Kidney (tissue), 22 donors: ENCODE measurements at places on chromosomes 4 and X. TPM values are rescaled to one million over a fixed set of nuclear protein-coding genes. Genes with fewer than 3 reads are reported as not detected.

CLIC2 gene
- 22.8 TPM for total RNA-seq

PNMA3 gene
- 1.7 TPM for total RNA-seq

DNA sequence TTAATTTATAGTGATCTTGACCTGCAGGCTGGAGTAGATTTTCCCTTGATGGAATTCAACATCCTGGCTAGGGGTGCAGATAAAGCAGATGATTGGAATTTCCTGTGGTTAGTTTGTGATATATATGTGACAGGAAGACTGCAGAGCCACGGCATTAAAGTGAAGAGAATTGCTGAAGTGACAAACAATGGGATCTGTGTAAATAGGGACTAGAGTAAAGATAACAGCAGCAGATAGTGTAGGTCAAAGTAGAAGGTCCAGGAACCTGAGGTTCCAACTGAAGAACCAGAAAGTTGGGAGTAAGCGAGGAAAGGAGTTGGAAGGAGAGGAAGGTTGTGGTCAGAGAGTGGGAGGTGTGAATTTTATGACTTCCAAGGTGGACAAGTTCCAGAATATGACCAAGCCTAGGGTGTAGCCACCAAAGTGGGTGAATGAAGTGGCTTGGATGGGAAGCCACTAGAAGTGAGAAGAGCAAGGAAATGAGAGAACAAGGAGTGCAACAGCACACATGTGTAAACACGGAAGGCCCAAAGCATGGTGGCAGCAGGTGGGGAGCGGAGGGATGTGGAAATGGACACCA, 325.0 kb downstream of the RAB28 start:
- DNase-seq, result no peak

AGA gene
- 23.0 TPM for total RNA-seq

MMRN1 gene
- 28.9 TPM for total RNA-seq

DNA sequence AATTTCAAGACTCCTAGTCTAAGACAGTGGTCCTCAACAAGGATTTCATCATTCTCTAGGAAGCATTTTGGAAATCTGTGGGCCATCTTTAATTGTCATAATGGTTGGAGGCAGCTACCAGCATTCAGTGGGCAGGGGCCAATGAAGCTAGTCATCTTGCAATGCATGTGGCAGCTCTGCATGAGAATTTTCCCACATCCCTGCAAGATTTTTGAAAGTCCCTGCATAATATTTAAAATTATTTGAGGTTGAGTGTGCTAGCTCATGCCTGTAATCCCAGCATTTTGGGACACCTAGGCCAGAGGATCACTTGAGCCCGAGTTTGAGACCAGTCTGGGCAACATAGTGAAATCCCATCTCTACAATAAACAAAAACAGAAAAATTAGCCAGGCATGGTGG, 44.0 kb downstream of the PCYT1B start:
- DNase-seq, result no peak

DNA sequence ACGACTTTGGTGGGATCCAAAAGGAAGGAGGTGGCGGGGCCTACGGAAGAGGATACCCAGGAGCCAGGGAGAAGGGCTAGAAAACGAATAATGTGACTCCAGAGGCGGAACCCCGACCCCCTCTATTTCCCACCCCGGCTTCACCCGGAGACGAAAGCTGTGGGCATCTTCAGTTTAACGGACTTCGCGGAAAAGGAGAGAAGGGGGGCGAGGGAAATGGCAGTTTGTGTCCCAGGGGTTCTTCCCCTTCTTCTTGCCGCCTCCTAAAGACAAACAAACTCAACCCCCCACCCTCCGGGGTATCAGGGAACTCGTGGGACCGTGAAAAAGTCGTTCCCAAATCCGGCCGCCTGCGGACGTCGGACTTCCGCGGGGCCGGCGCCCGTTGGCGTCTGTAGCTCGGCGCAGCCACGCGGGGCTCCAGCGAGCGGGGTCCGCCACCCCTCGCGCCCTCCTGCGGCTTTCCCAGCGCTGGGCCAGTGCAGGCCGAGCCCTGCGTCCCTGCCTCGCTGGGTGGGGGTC, 3.6 kb upstream of the LEF1 start:
- DNase-seq, result no peak

ARMCX6 gene
- 39.1 TPM for total RNA-seq

AKAP4 gene
- not detected for total RNA-seq

SERTM2 gene
- total RNA-seq, result 0.35 TPM

- DNase-seq, result no peak
Observed at GRCh38 chr4:20408611-20409010, 156.9 kb downstream of the SLIT2 start.

SORBS2 gene
- 127 TPM for total RNA-seq

DNA sequence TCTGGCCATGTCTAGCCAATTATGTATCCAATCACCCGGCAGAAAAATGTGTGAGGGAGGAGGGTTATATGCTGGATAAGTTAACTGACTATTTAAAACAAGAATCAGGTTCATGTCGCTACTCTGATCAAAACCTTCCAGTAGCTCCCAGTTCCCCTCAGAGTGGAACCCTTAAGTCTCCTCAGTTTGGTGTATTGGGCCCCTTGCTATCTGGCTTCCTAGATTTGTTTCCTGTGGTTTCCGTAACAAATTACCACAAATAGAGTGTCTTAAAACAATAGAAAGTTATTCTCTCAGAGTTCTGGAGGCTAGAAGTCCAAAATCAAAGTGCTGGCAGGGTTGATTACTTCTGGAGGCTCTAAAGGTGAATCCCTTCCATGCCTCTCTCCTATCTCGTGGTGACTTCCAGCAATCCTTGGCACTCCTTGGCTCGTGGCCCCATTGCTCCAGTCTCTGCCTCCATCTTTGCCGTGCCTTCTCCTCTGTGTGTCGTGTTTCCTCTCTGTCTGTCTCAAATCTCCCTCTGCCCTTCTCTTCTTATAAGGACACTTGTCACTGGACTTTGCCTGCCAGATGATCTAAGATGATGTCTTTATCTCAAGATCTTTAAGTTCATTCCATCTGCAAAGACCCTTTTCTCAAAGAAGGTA, 10.5 kb upstream of the ENPP6 start:
- no peak for DNase-seq

GRCh38 chr4:14336656-14337055, 665.6 kb upstream of the CPEB2 start:
- DNase-seq, result no peak

DNA sequence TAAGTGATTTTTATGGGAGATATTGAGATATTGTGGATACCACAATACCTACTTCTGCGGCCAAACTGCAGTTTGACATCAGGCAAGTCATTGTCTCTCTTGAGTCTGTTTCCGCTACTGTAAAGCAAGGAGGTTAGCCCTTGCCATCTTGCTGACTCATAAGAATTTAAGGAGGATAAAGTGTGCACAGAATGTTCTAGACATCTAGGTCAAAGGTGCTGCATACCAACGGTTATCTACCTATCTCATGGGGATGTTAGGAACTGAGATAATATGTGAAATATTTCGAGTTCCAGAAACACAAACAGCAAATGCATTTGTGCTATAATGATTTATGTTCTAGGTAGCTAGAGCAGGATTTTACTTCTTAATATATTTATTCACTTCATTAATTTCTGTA, 211.5 kb upstream of the NR3C2 start:
- DNase-seq, result no peak

- no peak for DNase-seq
Observed at GRCh38 chr4:54199919-54200318, 29.2 kb upstream of the PDGFRA start.

DNA sequence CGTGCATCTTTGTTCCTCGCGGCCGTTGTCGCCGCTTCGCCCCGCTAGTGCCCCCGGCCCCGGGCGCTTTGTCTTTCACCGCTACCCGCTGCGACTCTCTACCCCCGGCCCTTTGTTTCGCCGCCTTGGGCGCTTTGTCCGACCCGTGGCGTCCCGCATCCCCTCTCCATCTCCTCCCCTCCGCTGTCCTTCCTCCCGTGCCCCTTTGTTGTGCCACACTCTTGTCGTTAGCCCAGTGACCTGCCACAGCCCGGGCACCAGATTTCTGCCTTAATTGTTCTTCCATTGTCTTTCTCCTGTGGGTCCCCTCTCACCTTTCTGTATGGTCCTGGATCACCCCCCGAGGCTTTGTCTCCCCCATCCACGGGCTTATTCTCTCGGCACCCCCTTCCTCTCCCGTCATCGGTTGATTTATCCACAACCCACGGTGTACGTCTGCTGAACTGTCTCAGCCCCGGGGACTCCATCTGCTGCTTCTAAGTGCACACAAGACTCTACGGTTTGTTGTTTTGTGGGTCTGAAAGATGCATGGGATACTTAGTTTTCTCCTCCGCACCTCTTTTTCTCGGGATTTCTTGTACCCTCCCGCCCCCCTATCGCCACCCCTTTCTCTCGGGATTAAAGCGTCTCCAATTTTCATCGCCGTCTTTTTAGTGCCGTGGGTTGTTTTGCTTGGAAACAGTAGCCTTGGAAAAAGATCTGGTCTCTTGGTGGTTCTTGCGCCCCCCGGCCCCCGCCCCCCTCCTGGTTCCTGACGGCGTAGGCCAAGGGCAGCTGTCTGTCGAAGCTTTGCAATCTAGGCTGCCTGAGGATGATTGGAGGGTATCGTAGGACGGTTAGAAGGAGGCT, 783 bp downstream of the RBPJ start:
- DNase-seq, result peak; percentile 83

DNA sequence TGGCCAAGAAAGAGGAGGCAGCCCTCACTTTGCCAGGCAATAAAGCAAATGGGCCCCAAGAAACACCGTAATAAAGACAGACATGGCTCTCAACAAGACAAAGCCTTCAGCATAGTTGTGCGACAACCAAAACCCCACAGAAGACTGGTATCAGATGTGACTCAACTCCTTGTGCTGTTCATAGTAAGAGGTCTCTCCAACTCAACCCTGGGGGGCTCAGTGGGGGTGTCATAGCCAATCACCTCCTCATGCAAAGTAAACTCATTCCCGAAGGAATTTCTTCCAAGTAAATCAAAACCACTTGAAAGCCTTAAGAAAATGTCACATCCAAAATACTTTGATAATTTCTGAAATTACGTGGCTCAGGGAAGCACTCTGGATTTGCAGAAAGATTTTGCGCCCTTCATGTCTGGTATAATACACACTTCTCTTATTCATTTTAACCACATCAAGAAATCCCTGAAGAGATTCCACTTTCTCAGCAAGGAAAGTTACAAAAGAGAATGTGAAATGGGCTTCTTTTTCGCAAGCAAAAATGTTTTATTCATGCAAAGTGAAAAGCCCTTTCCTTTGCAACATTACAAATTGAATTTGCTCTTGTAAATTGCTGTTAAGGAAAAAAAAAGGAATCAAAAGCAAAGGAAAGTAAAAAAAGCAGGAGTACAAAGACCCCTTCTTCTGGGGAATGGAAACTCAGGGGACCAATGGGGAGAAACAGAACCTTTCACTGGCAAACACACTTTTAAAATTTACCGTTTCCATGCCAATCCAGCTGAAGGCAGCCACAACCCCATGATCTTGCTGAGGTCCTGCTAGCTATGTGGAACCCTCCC, 137.4 kb downstream of the NSUN7 start:
- DNase-seq, result no peak

CCKAR gene
- total RNA-seq, result not detected

CSAG2 gene
- total RNA-seq, result not detected

- DNase-seq, result no peak
Observed at GRCh38 chr4:10051517-10052135, 30.3 kb upstream of the SLC2A9 start.

SMR3B gene
- total RNA-seq, result not detected

GRCh38 chr4:186787536-186787935, 63.9 kb upstream of the FAT1 start:
- no peak for DNase-seq

- no peak for DNase-seq
Observed at GRCh38 chrX:14932136-14932535, 58.9 kb downstream of the MOSPD2 start.

GRCh38 chrX:11427453-11428071, 134.3 kb downstream of the AMELX start:
- peak; percentile 50 for DNase-seq

DNA sequence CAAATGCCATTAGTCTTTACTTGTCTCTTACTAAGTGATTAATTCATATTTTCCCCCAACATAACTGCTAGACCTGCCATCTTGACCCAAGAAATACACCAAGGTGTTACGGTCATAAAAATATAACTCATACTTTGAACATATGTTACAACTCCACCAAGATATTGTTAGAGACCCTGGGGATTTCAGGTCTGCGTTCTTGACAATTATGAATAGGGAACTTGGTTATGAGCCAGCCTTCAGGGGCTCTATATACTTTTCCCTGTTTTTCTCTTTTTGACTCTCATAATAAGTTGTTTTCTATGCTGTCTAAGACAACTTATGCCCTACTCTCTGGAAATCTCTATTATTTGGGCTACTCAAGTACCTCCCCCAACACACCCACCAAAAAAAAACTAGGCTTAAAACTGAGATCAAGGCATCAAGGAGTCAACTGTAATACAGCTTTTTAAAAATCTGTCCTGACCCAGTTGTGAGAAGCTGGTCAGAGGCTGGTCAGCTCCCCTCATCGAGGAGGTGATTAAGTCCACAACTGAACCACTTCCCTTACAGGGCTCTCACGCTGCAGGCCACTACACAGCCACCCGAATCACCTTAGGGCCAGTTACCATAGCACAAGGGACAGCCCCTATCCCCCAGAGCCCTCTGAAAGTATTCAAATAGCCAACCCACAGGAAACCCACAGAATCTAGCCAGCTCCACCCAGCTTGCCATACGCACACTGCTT, 10.5 kb upstream of the TLR3 start:
- no peak for DNase-seq

- DNase-seq, result no peak
Observed at GRCh38 chr4:37040816-37041215, 203.7 kb upstream of the NWD2 start.

DNA sequence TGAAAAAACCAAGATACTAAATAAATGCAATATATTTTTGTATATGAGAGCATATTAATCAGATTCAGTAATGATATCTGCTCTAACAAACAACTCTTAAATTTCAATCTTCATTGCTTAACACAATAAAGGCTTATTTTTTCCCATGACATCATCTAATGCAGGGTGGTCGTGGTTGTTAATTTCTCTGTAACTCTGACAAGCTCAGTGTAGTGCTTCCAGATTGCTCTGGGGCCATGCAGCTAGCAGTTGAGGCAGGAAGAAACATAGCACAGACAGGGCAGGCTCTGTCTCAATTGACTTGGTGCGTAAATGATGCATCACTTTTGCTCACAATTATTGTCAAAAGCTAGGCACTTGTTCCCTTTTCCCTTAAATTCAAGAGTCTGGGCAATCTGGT, 869 bp upstream of the GRXCR1 start:
- peak; percentile 10 for DNase-seq

GRCh38 chr4:7395645-7396044, 39.1 kb downstream of the PSAPL1 start:
- DNase-seq, result no peak

TMPRSS11F gene
- not detected for total RNA-seq

GRCh38 chr4:117514391-117515175, 429.2 kb upstream of the TRAM1L1 start:
- DNase-seq, result no peak

DNA sequence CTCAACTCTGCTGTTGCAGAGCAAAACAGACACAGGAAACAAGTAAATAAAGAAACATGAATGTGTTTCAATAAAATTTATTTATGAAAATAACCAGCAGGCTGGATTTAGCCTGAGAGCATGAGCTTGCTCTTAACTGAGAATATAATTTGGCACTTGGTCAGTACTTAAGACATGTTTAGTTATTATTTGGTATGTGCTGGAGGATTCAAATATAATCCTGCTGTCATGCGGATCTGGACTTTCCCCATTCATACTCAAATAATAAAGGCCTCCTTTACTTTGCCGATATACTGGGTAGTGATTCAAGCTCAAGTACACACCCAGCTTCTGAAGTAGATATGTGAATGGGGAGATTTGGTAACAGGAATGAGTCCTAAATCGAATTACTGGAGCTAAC, 465.5 kb upstream of the HS3ST1 start:
- DNase-seq, result no peak

GRCh38 chr4:150826306-150826705, 188.8 kb downstream of the LRBA start:
- DNase-seq, result peak; percentile 30
